ENCODE measurements at places on chromosomes 11 and 22.
A peak's percentile ranks its signal among the peaks of the same experiment; 100 is the strongest.

DNA sequence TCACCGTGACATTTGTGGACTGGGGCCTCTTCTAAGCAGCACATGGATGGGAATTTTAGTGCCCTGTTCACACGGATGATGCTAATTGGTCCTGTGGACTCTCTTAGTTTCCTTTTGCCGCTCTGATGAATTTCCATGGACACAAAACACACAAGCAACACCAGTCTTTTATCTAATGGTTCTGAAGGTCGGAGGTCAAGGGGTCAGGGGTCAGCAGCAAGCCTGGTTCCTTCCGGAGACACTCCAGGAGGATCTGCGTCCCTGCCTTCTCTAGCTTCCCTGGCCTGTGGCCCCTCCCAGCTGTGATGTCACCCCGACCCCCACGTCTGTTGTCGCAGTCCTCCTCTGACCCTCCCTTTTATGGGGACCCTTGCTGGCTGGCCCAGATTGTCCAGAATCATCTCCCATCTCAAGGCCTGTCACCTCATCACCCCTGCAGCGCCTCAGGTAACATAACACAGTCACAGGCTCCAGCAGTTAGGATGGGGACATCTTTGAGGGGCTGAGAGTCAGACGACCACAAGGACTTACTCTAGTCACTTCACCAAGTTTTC is 6.8 kb downstream of the NADSYN1 start:
- no peak for DNase-seq

GRCh38 chr11:2151500-2152257 is 9.3 kb downstream of the INS start:
- DNase-seq: peak; percentile 97

- DNase-seq: no peak
Measured at GRCh38 chr11:22928207-22928917, 68.1 kb upstream of the CCDC179 start.

DNA sequence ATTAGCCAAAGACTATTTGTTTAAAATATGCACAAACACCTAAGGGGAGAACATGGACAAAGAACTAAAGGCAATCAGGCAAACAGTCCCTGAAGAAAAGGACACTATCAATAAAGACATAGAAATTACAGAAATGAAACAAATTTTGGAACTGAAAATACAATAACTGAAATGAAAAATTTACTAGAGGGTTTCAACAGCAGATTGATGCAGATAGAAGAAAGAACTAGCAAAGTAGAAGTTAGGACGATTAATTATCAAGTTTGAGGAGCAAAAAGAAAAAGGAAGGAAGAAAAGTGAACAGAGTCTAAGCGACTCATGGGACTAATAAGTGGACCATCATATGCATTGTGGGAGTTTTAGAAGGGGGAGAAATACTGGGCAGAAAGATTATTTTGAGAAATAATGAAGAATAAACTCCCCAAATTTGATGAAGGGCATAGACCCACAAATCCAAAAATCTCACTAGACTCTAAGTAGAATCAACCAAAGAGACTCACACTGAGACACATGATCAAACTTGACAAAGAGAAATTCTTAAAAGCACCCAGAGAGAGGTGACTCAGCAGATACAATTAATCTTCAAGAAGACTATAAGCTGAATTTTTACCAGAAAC is 62.9 kb downstream of the JAM3 start:
- no peak for DNase-seq

DNA sequence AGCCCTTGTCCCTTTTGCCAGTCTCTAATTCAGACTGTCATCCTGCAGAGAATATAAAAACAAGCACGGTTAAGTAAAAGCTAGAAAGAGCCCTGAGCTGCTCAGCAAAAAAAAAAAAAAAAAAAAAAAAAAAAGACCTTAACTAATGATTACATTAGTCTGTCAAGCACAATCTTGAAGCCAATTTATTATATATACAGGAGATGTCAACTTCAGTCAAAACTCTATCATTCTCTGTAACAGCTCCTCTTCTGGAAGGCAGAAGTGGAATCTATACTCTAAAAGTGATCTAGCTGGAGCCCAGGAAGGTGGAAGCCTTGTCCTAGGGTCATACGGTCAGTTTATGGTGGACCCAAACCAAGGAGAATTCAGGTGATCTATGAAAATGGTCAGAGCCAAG is 55.2 kb upstream of the UBASH3B start:
- DNase-seq: no peak

GRCh38 chr11:42311514-42311913 is 852.1 kb upstream of the LRRC4C start:
- DNase-seq: no peak

DNA sequence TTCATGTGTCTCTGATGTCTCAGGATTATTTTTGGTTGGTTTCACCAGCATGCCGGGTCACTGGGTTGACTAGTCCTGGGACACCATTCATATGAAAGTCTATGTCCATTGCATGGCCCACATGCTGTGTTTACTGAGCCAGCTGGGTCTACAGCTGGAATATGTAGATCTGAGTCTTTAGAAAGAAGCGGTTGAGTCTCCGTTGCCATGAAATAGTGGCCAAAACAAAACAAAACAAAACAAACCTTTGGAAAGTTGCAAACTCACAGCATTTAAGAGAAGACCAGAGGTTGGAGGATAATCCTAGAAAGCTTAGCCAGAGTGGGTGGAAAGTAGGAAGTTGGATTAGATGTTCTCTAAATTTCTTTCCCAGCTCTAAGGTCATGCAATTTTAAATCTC is 191.8 kb upstream of the NTM start:
- DNase-seq: no peak

DNA sequence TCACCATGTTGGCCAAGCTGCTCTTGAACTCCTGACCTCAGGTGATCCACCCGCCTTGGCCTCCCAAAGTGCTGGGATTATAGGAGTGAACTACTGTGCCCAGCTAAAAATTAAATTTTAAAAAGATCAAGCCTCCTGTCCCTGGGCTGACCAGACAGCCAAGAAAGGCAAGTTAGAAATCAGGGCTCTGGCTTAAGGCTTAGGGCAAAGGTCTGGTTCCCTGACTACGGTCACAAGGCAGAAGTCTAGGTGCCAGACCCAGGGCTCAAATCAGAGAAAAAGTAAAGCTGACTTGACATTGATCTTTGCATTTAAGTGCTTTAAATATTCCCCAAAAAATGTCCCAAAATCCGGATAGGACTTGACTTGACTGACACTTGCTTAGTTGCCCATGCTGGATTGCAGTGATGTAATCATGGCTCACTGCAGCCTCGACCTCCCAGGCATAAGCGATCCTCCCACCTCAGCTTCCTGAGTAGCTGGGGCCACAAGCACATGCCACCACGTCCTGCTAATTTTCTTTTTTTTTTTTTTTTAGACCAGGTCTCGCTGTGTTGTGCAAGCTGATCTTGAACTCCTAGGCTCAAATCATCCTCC is 17.3 kb upstream of the CRKL start:
- DNase-seq: no peak

GRCh38 chr11:26572770-26573402 is 823 bp upstream of the MUC15 start:
- no peak for DNase-seq

- DNase-seq: peak; percentile 33
Measured at GRCh38 chr11:34495724-34496377, 17.7 kb downstream of the ELF5 start.

DNA sequence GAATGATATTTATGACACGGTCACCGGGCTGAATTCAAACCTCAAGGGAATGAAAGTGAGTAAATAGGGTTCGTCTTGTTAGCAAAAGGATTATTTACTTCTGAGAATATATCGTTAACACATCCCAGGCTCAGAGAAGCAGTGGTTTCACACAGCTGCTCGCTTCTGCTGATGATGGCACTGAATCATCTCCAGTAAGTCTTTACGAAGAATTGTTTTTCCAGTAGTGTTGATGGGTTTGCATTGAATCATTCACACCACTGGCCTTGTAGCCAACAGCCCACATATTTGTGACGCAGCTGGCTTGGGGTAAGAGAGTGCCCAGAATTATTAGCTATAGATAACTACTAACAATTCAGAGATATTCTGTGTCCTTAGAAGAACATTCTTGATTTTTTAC is 236.3 kb downstream of the CADM1 start:
- no peak for DNase-seq

- no peak for DNase-seq
Measured at GRCh38 chr11:132463295-132464002, 1068.9 kb downstream of the OPCML start.

DNA sequence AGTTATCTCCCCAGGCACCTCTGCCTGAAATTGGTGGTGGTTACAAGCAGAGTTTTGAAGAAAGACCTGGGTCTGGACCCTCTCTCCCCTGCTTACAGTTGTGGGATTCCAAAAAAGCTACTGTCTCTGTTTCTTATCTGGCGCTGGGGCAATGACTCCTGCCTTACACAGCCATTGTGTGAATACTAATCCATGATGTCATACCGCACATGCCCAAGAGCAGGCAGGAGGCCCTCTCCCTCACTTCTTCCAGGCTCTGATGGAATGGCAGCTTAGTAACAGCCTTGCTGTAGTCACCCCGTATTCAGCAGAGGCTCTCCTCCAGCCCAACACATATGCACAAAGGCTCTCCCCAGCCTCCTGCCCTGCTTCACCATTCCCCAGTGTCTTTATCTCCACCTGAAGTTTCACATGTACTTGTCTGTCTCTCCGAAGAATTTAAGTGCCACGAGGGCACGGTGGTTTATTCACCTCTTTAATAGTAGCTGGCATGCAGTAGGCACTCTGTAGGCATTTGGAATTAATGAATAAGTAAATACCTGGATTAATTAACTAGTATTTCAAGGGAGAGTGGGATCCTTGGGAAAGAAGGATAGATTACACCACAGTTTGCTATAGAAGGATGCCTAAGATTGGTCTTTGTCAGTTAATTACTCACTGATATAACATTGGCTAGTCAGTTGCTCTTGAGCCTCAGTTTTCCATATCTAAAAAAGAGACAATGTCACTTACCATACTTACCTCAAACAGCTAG is 165.6 kb downstream of the ETS1 start:
- DNase-seq: no peak

DNA sequence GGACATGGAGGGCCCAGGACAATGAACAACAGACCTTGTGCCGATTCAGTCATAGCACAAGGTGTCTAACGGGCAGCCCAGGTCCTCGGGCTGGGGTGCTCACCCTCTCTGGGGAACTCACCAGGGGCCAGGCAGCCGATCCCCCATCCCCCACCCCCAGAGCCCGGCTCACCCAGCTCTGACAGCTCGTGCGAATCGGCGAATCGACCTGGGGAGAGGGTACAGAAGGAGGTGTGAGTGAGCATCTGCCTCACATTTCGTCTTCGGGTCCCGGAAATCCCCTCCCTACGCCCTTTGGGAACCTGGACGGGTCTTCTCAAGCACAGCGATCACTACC is 423 bp downstream of the PEX16 start:
- peak; percentile 80 for DNase-seq

- DNase-seq: peak; percentile 68
Measured at GRCh38 chr22:49779853-49780697, 47.6 kb downstream of the BRD1 start.

- DNase-seq: peak; percentile 100
Measured at GRCh38 chr22:41589391-41590241, at the start of gene PMM1. Gene PMM1, minus strand, starts transcription at chr22:41589840. Its CDS starts 35 bp downstream, at chr22:41589805.

DNA sequence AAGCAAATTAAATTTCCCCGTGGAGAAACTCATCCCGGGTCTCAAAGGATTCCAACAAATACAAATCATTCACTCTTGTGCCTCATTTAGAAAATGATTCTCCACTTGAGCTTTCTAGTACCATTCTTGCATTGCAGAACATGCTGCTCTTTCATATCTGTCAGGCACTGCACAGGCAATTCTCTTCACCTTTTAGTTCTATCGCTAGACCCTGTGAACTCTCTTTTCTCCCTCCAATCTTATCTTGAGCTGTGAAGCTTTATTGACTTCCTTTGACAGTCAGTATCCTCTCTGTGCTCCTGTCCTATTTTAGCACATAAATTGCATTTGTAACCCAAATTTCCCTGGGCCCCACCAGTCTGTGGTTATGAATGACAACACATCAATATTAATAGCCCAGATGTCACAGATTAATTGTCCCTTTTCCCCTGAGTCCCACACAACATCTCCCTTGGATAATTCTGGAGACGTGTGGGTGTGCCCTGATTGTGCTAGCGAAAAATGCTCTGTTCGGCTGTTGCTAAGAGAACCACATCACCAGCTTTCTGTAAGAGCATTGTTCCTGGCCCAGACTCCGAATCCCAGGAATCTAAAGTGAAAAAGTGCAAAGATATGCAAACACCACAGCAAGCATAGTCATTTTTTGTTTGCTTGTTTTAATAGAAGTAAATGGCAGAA is 22.4 kb upstream of the SC5D start:
- DNase-seq: no peak

- no peak for DNase-seq
Measured at GRCh38 chr11:106086850-106087249, 9.4 kb downstream of the AASDHPPT start.

- no peak for DNase-seq
Measured at GRCh38 chr11:33893711-33894397, 2.0 kb upstream of the LMO2 start.

GRCh38 chr22:23519442-23520157 is 60.5 kb downstream of the IGLL1 start:
- no peak for DNase-seq

DNA sequence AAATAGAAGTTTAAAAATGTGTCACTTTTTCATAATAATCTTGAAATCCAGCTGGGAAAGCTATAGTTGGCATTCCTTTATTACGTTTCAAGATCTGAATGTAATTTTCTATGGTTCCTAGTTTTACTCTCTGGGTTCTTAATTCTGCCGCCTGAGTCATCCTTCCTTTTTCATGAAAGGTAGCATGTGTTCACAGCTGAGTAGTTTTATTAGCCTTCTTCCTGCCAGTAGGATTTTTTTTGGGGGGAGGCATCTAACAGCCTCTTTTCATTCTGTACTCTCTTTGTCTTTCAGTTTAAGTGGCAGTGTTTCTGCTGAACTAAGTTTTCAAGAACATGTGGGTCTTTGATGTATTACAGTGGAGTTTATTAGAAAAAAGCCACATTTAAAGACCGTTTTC is 36.5 kb downstream of the OR2AG2 start:
- no peak for DNase-seq

- DNase-seq: no peak
Measured at GRCh38 chr11:18761741-18762140, 29.9 kb downstream of the PTPN5 start.

GRCh38 chr22:42172773-42173172 is 42.2 kb upstream of the CYP2D6 start:
- DNase-seq: peak; percentile 32

- peak; percentile 83 for DNase-seq
Measured at GRCh38 chr22:50282361-50283155, 12.4 kb upstream of the MAPK11 start.

DNA sequence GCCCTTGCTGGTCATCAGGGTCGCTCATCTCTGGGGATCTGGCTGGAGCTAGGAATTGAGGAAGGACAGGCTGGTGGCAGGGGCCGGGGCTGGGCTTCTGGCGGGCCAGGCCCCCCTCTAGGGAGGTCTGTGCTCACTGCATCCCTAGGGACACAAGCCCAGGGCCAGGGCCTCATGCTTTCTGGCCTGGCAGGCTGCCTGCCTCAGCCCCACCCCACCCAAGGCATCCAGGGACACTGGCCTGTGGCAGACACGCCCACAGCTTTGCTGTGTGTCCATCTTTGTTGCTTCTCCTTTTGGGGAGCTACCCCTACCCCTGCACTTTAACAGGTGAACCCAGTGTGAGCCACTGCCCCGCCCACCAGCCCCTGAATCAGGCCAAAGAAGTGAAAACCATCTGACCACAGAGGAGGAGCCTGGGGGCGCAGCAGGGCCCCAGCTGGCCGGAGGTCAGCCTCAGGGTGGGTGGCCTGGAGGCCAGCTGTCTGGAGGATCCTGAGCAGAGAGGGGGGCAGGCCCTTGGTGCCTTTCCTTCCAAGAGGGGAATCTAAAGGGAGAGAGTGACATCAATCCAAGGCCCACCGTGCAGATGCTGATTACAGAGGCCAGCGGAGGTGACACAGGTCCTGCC is 26.8 kb upstream of the CELSR1 start:
- DNase-seq: no peak

Measured in H7 (cell line).